CD8-positive, alpha-beta memory T cell (primary cell): ENCODE measurements at places on chromosomes 6 and 20.
A peak's percentile ranks its signal among the peaks of the same experiment; 100 is the strongest.

- H3K27me3 ChIP-seq: no peaks in the 10 kb centered on the region
- H3K36me3 ChIP-seq: no peaks in the 10 kb centered on the region
- H3K4me3 ChIP-seq: no peak overlapping the region
- no peak for DNase-seq
Measured at GRCh38 chr20:11906626-11907480, 10.8 kb upstream of the BTBD3 start.

- peak; percentile 29 for DNase-seq
- peaks cover 35% of the 10 kb centered on the region for H3K4me1 ChIP-seq
- H3K4me3 ChIP-seq: no peak overlapping the region
- H3K27me3 ChIP-seq: no peaks in the 10 kb centered on the region
- H3K27ac ChIP-seq: no peak overlapping the region
Measured at GRCh38 chr6:137884149-137884909, 17.3 kb downstream of the TNFAIP3 start.

GRCh38 chr20:9736373-9736772, 102.5 kb downstream of the PAK5 start:
- no peaks in the 10 kb centered on the region for H3K36me3 ChIP-seq
- no peaks in the 10 kb centered on the region for H3K4me1 ChIP-seq
- no peak overlapping the region for H3K27ac ChIP-seq
- DNase-seq: no peak
- no peak overlapping the region for H3K4me3 ChIP-seq
- H3K27me3 ChIP-seq: no peaks in the 10 kb centered on the region

DNA sequence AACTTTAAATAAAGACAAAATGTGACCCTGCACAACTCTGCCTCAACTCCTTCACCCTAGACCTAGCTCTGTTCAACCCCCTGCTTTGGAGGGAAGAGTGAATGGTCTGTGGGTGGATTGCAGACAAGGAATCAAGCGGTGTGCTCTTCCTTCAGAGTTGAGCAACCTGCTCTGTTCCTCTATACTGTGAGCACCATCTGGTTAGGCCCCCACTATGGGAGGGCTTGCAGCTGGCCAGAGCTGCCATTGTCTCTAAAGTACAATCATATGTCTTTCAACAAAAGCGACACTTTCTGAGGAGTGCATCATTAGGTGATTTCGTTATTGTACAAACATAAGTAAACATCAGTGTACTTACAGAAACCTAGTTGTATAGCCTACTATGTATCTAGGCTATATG, 406.1 kb upstream of the MARCKS start:
- no peak for DNase-seq
- no peaks in the 10 kb centered on the region for H3K4me1 ChIP-seq
- no peaks in the 10 kb centered on the region for H3K36me3 ChIP-seq
- H3K27ac ChIP-seq: no peak overlapping the region
- no peaks in the 10 kb centered on the region for H3K27me3 ChIP-seq
- H3K4me3 ChIP-seq: no peak overlapping the region

DNA sequence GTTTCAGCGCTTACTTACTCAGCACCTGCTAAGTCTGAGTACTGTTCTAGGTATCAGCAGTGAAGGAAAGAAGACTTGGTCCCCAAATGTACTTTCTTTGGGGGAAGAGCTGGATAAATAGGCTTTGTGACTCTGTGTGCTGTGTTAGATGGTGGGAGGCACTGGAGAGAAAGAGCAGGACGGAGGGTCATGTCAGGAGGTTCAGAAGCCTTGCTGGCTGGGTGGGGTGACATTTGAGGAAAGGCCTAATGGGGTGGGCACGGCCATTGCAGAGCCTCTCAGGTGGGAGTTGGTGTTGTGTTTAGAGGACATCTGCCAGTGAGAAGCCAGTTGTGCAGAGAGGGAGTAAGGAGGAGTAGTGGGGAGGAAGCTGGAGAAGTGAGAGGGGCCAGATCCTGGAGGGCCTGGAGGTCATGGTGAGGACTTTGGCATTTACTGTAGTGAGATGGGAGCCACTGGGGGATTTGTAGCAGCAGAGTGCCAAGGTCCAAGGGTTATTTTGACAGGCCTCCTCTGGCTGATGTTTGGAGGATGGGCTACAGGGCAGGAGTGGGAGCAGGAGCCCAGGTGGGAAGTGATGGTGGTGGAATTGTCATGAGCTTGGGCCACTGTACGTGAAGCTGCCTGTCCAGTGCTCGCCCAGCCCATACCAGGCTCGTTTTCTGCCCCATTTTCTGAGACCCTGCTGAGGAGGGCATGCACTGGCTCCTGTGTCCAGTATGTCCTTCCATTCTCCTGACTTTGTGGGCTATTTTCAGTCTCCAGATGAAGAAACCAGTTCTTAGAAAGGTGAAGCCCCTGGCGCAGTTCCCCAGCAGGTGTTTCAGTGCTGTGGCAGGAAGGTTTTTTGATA, 886 bp downstream of the SDCBP2 start:
- H3K4me3 ChIP-seq: no peak overlapping the region
- peaks cover 5% of the 10 kb centered on the region for H3K36me3 ChIP-seq
- no peak for DNase-seq
- no peak overlapping the region for H3K27ac ChIP-seq
